ENCODE measurements at places on chromosomes 5 and 9. TPM values are rescaled to one million over a fixed set of nuclear protein-coding genes. Genes with fewer than 3 reads are reported as not detected.

DNA sequence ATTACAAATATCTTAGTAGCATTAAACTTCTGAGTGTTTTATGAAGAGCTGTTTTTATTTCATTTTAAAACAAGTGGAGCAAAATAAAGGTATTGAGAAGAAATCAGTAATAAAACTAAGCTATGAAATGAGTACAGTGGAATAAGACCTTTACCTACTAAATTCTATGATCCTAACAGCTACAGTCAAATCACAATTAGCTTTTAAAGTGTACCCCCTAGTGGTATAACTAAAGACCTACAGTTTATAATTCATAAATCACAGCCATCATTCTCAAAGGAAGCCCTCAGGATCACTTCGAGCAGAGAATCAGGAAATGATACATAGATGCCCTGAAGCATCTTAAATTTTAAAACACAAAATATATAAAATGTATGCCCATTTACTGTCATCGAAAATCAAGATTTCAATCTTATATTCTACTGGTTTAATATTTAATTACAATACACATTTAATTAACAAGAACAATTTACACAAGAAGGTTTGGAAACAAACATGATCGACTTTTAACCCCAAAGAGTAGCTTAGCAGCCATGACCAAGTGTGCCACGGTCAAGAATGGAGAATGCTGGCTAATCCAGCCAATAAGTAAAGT, 12.3 kb downstream of the CCNH start:
- peak; percentile 34 for DNase-seq

- no peak for DNase-seq
Measured at GRCh38 chr9:78612091-78612490, 315.2 kb downstream of the PSAT1 start.

DNA sequence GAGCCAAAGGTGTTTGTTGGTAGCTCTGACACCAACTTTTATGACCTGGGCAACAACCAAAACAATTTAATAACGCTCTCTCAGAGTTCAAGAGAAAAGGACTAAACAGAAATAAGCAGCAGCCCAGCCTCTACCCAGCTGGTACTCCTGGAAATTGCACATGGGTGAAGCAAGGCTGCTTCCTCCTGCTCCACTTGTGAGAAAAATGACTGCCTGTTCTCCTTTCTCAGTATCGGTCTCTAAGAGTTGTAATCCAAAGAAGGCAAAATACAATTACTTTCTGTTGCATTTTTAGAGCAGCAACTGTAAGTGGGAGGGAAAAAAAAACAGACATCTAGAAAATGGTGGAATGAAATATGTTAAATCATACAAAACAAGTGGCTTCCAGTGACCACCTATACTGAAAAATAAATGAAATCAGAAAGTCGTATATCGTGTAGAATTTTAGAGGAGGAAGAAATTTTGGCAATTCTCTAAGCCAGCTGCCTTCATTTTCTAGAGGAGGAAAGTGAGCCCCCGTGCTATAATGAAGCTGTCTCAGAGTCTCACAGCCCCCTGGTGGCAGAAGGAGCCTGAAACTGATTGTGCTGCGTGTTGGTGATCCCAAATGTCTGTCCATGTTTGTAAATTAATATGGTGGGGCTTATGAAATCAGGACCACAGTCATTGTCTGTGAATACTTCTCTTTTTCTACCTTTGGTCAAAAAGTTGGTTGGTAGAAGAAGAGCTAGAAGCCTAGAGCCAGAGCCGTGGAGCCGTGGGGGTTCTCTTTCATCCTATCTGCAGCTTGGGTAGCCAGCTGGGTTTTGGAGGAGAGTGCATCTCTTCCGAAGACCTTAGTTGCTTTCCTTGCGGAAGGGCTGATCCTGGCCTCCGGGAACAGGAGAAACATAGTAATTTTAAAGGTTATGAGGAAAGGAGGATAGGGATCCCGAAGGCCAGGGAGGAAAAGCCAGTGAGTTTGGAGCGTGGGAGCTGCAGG, 139.9 kb downstream of the PIP5K1B start:
- DNase-seq = peak; percentile 64

Gene FGF1
- 57.7 TPM for total RNA-seq

Gene APBA1
- total RNA-seq = 76.4 TPM

DNA sequence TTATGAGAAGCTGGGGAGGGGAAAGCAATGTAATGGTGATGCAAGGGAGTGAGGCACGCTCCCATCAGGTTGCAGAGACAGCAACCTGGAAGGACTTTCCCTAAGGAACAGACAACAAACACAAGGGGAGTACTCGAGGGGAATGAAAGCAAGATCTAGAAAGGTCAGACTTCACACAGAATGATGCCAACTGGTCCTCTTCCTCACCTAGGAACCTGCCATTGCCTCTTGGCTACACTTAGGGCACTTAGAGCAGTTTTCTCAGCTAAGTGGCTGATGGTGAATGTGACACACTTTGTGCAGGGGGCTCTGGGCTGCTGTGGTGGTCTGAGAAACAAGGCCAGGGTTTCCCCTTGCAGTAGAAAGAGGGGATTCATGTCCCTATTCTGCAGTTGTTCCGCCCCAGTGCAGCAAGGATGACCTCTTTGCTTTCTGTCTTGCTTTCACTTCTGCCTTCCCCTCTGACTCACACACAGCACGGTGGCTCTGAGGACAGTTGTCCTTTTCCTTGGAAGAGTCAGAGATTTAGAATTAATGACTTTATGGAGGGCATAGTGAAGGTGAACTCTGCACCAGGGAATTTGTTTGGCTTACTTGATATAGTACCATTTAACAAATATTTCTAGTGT, 394.0 kb upstream of the KLF4 start:
- no peak for DNase-seq

Gene CDH6
- total RNA-seq = 50.9 TPM
